Activated T-helper 1 cell treated with anti-CD3 and anti-CD28 coated beads, Interleukin-2, amount 50 U/mL, for 16 hours (primary cell): ENCODE measurements at places on chromosomes 2 and 18.

- DNase-seq: no peak
Observed at GRCh38 chr18:80191264-80191663, 56.0 kb downstream of the PARD6G start.

DNA sequence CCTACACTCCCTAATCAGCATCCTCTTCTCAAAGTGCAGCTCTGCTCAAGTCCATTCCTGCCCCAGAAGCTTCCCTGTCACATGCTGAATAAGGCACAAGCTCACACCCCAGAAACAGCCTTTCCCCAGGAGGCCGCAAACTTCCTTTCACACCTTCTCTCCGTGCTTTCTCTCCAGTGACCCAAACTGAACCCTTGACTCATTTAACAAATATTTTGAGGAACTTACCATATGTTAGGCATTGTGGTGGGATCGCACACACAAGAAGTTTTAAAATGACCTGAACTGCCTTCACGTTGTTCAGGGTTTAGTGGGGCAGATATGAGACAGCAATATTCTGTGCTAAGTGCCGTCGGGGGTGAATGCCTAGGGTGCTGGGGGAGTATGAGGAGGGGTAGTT is 161.3 kb downstream of the INSIG2 start:
- no peak for DNase-seq

GRCh38 chr2:17149945-17150344 is 368.3 kb downstream of the RAD51AP2 start:
- DNase-seq: no peak

DNA sequence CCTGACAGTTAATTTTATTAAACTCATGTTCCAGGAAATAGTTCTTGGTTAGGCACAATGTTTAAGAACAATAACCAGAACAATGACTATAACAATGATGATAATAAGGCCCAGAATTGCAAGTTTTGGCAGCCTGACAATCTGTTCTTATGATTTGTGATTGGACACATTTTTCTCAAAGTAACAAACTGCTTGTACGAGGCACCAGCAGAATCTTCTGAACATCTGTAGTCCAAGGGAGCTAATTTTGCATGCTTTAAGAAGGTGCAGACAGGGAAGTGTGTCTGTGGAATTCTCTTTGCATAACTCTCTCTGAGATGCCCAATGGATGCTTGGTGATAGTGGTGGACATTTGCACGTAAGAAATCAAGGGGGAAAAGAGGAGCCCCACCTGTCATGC is 709.3 kb downstream of the SLC4A3 start:
- DNase-seq: no peak

DNA sequence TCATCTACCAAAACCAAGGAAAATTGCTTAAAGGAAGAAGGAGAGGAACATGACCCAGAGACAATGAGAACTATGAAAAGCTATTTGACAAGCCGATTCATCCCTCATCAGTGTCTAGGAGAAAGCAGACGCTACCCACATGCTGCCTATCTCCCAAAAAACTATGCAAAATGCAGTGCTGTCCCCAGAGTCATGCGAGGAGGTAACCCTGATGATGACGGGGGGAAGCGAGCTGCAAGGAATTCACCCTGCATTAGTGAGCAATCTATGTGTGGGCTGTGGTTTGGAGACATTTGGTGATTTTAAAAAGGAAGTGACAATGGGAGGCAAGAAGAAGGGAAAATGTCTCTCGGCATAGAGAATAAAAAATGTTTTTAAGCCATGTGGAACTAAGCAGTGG is 472.7 kb downstream of the CMPK2 start:
- no peak for DNase-seq

GRCh38 chr18:79274823-79275222 is 120.9 kb upstream of the NFATC1 start:
- DNase-seq: no peak

- DNase-seq: peak; percentile 8
Observed at GRCh38 chr2:217993817-217994463, 8.9 kb downstream of the TNS1 start.

DNA sequence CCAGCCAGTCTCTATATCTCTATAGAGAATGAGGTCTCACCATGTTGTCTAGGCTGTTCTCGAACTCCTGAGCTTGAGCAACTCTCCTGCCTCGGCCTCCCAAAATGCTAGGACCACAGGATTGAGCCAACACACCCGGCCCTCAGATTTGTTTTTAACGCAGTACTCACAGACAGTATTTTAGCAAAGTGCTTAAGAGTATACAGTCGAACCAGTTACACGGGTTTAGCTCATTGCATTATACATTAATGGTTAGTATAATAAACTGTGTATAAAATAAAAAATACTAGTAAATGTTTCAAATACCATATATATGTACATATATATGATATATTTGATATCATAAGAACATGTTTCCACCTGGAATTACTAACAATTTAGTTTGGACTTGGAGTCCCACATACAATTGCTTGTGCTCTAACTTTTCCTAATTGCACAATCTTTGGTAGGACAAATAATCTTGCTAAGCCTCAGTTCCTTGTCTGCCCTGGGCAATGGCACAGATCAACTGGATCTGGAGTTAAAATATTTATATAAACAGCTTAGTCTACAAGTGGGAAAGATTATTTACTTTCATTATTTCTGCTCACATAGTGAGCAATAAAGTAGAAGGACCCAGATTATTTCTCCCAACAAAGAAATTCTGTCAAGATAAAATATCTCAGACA is 508.9 kb upstream of the LRATD1 start:
- no peak for DNase-seq

- no peak for DNase-seq
Observed at GRCh38 chr18:33873112-33873511, 295.1 kb downstream of the ASXL3 start.

DNA sequence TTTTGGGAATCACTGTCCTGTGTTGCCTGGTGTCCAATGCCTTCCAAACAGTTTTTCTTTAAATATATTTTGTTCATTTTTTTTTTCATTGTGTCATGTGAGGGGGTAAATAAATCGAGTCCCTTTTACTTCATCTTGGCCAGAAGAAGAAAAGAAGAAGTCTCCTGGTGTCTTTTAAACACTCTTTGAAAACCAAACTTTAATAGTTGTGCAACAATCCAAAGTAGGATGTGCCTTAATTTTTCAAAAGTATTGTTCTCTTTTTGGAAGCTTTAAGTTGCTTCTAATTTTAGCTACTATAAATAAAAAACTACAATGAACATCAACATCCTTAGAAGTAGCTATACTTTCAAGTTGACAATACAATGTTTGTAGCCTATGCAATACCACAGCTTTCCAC is 154.9 kb downstream of the ATAD2B start:
- no peak for DNase-seq

DNA sequence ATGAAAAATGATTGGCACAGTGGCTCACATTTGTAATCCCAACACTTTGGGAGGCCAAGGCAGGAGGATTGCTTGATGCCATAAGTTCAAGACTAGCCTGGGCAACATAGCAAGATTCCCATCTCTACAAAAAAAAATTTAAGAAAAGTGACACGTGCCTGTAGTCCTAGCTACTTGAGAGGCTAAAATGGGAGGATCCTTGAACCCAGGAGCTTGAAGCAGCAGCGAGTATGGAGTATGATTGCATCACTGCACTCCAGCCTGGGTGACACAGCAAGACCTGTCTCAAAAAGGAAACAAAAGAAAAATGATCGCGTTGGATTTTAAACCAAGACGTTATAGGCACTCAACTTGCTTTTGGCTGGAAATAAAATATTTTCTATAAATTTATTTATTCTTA is 37.8 kb upstream of the CREB1 start:
- no peak for DNase-seq

DNA sequence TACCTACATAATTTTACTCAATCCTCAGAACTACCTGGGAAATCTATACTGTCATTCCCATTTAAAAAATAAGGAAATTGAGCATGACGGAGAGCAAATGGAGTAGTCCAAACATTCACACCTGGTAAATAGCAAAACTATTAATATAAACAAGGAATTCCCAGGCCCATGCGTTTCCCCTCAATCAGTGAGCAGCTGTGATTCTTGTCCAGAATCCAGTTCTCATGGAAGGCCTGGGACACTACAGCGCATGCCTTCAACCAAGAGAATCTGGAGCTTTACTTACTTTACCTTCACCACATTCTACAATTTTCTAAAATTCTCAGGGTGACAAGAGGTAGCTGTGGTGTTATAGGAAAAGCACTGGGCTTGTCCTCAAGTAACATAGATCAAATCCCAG is 259.0 kb downstream of the LRATD1 start:
- DNase-seq: no peak

GRCh38 chr18:7646174-7646886 is 79.2 kb downstream of the PTPRM start:
- DNase-seq: no peak

- no peak for DNase-seq
Observed at GRCh38 chr2:172285010-172285621, 142.3 kb upstream of the ITGA6 start.

DNA sequence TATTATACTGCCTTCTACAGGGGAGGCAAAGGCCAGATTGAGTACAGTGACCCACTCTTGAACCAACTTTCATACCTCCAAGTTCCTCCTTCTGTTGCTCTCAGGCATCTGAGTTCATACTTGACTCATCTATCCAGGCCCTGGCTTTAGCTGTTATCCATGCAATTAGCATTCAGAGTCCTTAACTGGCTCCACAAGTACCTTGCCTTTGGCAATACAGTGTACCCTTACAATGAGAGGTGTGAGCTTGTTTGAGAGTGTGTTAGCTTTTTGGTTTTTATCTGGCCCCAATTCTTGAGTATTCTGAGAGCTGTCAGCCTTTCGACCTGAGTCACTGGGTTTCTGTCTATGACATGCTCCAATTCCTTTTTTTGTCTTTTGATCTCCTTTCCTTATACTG is 60.2 kb downstream of the EHD3 start:
- DNase-seq: no peak

GRCh38 chr18:10936176-10937053 is 213.0 kb downstream of the PIEZO2 start:
- no peak for DNase-seq

- no peak for DNase-seq
Observed at GRCh38 chr18:55906536-55906935, 318.5 kb upstream of the TCF4 start.

GRCh38 chr2:224689539-224689938 is 26.6 kb downstream of the CCDC195 start:
- DNase-seq: no peak

- no peak for DNase-seq
Observed at GRCh38 chr18:22606563-22607283, 189.0 kb upstream of the CTAGE1 start.

- no peak for DNase-seq
Observed at GRCh38 chr2:108287169-108287568, 1.5 kb upstream of the SULT1C2 start.

GRCh38 chr2:181309586-181309985 is 147.6 kb upstream of the ITGA4 start:
- DNase-seq: no peak

- no peak for DNase-seq
Observed at GRCh38 chr2:179186126-179186525, 78.5 kb downstream of the SESTD1 start.

DNA sequence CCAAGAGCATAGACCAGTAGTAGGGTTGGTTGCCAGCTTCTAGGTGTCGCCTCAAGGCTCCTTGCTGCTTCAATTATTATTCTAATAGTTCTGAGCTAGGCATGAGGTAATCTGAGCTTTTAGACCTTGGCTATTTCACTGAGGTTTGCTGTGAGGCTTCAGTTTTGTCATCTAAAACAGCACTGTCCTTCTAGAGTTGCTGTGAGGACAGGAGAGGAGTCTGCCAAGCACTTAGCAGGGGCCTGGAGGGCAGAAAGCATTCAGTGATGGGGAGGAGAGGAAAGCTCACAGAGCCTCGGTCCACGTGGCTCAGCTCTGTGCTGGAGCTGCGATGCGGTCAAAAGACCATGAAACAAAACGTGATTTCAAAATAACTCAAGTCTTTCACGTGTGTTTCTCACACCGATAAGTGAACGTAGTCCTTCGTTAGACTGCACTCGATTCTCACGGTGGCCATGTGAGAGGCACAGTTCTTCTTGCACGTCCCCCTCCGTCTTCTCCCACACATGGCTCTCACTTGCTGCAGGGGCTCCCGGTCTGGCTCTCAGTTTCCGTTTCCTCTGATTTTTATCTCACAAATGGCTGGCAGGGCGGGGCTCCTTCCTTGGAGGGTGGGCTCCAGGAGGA is 113.7 kb downstream of the B3GNT2 start:
- no peak for DNase-seq

DNA sequence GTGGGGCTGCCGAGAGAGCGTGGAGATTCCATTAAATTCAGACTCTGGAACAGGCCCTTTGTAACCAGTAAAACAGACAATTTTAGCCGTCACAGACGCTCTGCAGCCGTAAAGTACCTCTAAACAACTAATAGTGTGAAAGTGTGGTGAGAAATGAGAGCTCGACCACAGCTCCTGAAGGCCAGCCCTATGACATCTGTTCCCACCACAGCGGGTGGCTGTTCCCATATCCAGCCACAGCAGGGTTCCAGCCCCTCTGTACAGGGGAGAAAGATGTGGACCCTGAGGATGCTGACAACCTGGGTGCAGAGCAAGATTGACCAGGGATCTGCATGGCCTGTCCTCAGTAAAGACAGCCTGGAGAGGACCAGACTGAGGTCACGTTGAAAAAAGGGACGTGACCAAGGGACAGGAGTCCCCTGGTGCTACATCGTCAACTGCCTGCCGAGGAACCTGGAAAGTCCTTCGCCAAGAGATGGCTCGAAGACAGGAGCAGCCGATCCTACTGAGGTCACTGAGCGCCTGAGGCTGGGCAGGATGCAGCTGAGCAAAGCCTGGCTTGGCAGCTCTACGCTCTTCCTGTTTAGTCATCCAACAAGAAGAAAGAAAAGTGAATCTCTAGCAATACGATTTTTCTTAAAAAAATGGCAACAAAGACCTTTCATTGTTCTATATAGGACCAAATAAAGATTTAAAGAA is 831.7 kb downstream of the RNF144A start:
- no peak for DNase-seq

DNA sequence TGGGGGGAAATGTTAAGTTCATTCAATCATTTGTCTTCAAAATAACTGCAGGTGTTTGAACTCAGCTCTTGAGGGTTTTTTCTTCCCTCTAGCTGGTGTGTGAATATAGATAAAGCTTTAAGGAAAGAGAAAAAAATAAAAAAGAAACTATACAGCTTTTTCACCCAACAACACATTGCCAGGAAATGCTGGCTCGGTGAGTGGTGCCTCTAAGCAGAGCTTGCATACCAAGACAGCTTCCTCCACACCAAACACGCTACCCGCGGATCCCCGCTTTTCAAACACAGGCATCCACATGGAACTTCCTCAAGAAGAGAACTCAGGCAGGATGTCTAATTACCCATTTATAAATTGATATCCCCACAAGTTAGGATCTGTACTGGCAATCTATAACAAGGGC is 69.8 kb upstream of the TANK start:
- no peak for DNase-seq

- DNase-seq: no peak
Observed at GRCh38 chr2:44097322-44097907, 71.3 kb upstream of the PPM1B start.

DNA sequence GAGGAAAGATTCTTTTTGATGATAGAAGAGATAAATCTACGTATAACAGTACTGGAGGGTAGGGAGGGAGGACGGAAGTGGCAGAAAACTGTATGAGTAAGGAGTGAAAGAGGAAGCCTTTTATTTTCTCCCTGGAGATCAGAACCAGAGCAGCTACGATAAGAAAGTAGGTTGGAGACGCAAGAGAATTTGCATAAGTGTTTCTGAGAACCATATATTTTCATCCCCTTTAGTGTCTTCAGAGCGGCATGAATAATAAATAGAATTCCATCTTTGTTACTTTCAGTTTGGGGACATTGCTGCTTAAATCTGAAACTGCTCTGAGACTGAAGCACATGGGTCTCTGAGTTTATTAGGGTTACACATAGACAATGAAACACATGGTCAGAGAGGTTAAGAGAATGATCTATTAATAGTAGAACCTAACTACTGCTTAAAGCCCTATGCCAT is 230.2 kb upstream of the TNP1 start:
- no peak for DNase-seq
